ENCODE measurements at places on chromosomes 2 and 18. TPM values are rescaled to one million over a fixed set of nuclear protein-coding genes. Genes with fewer than 3 reads are reported as not detected.

Gene RUFY4
- not detected for total RNA-seq

Gene CYB5A
- 161 TPM for total RNA-seq

Gene RBFA
- total RNA-seq: 29.5 TPM

Gene APCDD1
- 20.5 TPM for total RNA-seq

Gene CCDC85A
- not detected for total RNA-seq

Gene SERPINB12
- total RNA-seq: not detected

All from epithelial cell of alveolus of lung (primary cell).